Prostate gland (tissue), 2 donors: ENCODE measurements at places on chromosomes 4 and X.

GRCh38 chr4:112141366-112142138 lies 3.7 kb upstream of the FAM241A start:
- no peak for DNase-seq

GRCh38 chrX:45758319-45758718 lies 557.6 kb upstream of the DIPK2B start:
- DNase-seq: no peak

DNA sequence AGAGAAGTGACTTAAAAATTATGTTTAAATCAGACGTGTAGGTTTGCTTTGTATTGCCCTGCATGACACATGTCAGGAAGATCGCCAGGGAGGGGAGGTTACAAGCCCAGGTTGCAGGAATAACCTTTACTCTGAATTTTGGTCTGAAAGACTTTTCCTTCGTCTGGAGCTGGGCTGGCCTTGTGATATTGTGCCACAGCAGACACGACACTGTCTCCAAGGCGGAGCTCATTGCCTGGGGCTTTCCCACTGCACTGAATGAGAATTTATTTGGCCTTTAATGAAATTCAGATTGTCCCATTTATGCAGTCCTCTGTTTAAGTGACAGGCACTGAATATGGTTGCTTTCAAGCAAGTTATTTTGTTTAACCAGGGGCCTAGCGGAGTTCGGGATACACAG lies 45.1 kb downstream of the RHOH start:
- DNase-seq: no peak

- DNase-seq: no peak
These were observed 914.9 kb upstream of the PCDH7 start for GRCh38 chr4:29805245-29805644.

DNA sequence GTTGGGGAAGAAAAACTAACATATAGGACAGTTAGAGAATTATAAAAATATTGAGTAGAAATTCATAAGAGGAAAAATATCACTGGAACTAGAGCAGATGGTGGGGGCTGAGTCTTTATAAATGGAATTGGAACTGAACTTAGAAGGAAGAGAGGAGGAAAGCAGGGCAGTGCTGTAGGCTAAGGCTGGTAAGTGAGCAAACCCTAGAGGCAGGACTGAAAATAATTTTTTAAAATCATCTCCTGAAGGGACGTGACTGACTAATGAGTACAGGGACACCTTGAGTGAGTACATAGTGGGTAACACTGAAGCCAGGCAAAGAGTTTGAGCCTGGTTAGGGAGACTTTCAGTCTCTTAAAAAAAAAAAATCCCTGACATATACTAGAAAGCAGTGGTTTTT lies 63.3 kb downstream of the GALNT7 start:
- DNase-seq: no peak

DNA sequence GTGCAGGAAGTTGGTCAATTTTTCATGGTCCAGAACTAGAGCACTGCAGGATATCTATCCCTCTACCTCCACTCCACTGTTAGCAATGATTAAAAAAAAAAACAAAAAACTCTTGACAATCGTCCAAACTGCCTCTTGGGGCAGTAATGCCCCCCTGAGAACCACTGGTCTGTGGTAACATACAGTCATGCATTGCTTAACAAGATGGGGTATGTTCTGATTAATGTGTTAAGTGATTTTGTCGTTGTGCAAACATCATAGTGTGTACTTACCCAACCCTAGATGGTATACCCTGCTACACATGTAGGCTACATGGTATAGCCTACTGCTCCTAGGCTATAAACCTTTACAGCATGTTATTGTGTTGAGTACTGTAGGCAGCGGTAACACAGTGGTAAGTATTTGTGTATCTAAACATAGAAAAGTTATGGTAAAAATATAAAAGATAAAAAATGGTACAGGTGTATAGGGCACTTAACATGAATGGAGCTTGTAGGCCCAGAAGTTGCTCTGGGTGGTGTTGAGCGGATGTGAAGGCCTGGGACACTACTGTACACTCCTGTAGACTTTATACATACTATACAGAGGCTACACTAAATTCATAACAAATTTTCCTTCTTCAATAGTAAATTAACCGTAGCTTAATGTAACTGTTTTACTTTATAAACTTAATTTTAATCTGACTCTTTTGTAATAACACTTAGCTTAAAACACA lies 34.1 kb downstream of the ART3 start:
- no peak for DNase-seq

GRCh38 chrX:139559383-139560042 lies 29.0 kb downstream of the F9 start:
- peak; percentile 46 for DNase-seq

DNA sequence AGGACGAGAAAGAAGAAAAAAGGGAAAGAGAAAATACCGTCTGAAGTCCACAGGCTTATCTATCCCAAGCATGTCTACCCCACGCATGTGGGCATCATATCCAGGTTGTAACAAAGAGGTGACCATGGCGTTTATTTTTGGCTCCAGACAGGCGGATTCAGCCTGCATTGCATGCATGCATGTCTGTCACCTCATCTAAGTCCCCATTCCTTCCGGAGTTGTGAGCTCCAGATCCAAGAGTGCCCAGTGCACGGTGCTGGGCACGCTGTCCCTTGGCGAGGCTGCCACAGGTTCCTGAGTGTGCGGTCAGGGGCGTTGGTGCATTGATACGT lies 905 bp upstream of the GALNTL6 start:
- no peak for DNase-seq

DNA sequence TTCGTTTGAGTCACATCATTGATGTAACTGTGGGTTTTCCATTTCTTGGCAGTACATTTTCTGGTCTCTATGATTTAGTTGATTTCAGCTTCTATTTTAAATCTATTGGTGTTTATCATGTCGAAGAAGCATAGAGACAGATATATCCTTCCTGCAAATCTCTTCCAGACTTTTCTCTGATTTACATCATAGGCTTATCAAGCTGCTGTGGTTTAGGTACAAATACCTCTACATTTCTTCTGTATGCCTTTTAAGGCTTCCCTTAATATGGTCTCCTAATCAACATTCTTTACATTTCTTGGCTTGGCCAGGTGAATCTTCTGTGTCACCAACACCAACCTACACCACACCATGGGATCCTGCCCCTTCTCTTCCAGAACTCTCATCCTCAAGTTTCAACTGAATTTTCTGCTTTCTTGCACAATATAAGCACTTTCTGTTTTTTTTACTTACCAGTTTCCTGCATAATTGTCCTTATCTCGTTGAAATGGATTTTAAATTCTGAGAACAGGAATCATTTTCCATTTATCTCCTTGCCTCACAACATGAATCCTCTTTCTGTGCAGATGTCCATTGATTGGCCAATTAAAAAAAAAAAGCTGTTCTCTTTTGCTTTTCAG lies 626.9 kb downstream of the ANKRD50 start:
- DNase-seq: no peak

- no peak for DNase-seq
These were observed 323.2 kb downstream of the ARHGAP24 start for GRCh38 chr4:85798012-85798770.

DNA sequence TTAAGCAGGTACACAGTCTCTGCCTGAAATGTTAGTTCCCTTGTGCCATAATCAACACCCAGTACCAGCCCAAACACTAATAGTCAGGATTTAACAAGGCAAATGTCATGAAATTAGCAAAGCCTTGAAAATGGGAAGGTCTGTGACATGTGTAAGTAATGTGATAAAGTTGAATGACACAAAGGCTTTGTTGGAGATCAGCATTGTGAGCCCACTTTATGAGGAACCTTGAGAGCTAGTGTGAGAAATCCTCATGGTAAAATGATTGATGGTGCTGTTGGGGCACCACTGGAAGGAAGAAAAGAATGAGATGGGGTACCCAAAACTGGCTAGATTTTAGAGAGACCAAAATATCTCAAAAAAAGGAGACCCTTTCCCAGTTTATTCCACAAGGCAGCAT lies 3.3 kb upstream of the LIN54 start:
- DNase-seq: no peak
